ENCODE measurements at places on chromosomes 16 and 17.

- DNase-seq = no peak
These were observed 12.0 kb downstream of the DGKE start for GRCh38 chr17:56845934-56846333.

- DNase-seq = no peak
These were observed 4.6 kb downstream of the PYCR1 start for GRCh38 chr17:81932333-81932983.

- DNase-seq = no peak
These were observed 24.7 kb upstream of the TMC7 start for GRCh38 chr16:18959031-18959505.

GRCh38 chr17:38533866-38534497 lies 71.8 kb downstream of the SRCIN1 start:
- no peak for DNase-seq

- no peak for DNase-seq
These were observed 140.6 kb upstream of the CORO6 start for GRCh38 chr17:29763273-29763672.

DNA sequence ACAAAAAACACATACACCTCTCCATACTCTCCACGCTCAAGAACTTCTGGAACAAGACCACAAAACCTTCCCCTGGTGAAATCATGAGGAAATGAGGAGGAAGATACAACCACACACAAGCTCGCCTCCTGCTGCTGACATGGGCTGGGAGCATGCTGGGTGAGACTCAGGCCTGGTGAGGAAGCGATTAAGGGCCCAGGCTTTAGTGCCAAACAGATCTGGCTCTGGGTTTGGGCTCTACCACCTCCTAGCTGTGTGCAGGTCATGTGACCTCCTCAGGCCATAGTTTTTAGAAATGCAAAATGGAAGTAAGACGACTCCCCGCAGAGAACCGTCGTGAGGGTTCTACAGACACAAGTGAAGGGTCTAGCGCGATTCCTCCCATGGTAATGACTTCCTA lies 41.3 kb downstream of the VAC14 start:
- DNase-seq = no peak

- DNase-seq = no peak
These were observed 34.8 kb downstream of the FAM20A start for GRCh38 chr17:68566442-68566738.

DNA sequence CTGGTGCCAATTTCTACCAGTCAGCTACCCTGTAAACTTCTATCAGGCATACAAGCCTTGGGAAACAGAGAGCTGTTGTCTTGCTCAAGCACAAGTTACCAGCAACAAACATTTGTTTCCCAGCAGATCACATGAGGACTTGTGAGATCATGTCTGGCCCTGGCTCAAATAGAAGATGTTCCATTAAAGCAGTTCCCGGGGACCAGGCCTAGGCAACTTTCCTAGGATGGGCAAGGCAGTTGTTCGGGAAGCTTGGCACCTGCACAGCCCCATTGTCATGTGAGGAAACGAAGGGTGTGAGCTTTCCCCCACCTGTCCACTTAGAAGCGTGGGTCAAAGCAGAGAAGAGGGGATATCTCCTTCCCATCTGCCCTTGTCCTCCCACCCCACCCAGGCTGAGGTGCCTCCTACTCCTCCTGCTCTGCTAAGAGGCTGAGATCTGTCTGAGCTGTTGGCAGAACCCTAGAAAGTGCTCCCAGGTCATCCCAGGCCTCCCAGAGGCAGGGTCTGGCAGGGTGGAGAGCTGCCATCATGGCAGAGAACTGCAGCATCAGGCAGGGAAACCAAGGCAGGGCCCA lies 11.2 kb upstream of the SLC47A2 start:
- no peak for DNase-seq

DNA sequence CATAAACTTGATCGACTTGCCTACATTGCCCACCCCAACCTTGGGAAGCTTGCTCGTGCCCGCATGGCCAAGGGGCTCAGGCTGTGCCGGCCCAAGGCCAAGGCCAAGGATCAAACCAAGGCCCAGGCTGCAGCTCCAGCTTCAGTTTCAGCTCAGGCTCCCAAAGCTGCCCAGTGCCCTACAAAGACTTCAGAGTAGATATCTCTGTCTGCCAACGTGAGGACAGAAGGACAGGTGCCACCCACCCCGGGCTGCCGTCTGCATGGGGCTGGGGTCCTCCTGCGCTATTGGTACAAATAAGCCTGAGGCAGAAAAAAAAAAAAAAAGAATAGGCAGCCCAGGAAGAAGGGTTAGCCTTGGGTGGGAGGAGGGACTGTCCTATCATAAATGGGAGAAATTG lies 37.1 kb downstream of the DNAH2 start:
- DNase-seq = no peak

- no peak for DNase-seq
These were observed 40.8 kb downstream of the MRM1 start for GRCh38 chr17:36641877-36642845.

DNA sequence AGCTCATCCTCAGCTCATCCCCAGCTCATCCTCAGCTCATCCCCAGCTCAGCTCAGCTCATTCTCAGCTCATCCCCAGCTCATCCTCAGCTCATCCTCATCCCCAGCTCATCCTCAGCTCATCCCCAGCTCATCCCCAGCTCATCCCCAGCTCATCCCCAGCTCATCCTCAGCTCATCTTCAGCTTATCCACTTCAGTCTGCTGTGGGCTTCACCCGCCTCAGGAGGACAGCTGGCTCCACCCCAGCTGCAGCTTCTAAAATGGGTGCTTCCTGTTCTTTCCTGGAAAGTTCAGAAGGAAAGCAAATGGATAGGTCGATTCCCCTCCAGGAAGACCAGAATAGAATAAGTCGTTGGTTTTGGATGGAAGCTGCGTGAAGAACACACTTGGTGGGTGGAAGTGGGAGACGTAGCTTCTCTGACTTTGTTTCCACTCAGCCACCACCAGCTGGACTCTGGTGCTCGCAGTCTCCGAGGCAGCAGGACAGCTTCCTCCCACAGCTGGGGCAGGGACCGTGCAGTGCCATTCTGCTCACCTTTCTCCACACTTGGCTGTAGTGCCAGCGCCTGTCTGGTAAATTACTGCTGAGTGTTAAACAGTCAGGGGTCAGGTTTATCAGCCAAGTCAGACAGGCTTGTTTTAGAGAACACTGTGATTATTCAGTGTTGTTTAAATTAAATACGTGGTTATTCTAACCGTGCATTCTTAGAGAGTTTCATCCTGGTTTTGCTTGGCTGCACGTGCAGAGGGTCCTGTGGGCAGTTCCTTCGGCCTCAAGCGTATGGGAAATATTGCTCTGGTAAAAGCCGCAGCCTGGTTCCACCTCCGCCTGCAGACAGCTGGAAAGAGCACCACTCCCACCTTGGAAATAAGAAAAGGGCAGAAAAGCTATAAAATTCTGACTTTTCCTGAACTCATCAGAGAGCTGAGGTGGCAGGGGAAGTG lies 61.0 kb upstream of the CHMP6 start:
- DNase-seq = no peak

- no peak for DNase-seq
These were observed 2.5 kb downstream of the ARHGAP27 start for GRCh38 chr17:45430006-45430737.

DNA sequence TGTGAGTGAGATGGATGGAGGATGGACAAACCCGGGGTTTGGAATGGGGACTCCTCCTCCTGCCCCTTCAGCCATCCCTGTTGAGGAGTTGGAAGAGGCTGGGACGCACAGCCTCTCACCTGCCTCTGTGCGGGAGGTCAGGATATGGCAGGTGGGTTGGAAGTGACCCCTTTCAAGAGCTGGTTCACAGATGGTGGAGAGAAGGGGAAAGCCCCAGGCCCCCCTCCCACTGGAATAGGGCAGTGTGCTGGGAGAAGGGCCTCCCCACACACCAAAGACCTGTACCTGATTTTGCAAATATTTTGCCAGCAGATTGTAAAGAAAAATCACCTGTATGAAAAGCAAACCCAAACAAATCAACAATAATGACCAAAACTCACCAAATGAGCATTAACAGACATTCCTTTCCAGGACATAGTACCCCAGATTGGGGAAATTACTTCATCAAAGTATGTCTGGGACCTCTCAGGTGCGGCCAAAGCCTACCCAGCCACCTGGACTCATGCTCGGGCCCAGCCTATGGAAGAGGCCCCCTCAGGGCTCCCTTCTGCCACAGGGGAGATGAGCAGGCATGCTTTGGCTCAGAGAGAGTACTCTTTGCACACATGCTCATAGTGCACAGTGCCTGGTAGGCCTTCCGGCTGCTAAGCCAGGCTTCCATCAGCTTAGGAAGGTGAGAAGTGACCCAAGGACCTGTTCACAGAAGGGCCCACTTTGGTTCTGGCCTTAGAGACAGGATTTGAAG lies 7.8 kb downstream of the SLC47A2 start:
- no peak for DNase-seq

DNA sequence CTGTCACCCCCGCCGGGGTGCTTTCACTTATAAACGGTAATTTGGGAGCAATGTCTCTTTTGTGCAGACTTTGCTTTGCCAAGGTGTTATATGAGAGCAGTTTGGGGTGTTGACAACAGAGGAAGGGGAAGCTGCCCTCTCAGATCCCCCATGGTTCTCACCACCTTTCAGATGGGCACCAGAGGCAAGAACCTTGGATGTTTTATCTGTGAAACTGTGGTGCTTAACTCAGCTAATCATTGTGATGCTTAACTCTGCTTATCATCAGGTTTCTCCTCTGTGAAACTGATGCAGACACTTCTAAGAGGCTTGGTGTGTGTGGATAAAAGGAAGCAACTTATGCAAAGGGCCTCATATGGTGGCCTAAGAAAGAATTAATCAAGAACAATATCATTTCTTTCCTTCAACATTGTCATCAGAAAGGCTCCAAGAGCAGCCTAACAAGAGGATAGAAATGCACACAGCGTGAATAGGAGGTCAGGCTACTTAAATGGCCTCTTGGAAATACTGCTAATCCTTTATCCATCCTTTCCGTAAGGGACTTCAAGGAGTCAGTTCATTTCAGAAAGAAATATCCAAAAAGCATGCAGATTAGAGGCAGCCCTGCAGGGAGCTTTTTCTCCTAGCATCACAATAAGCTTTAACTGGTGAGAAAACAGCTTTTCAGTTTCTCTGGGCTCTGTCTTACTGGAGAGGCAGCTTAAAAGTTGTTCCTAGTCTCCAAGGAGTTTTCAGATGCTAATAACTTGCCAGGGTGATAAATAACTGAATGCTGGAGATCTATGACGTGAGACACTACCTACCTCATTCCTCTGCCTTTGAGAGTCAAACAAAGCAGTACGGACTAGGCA lies 55.1 kb upstream of the CLEC3A start:
- DNase-seq = no peak

- DNase-seq = peak; percentile 98
These were observed 694 bp upstream of the SRCAP start for GRCh38 chr16:30698139-30698815.

DNA sequence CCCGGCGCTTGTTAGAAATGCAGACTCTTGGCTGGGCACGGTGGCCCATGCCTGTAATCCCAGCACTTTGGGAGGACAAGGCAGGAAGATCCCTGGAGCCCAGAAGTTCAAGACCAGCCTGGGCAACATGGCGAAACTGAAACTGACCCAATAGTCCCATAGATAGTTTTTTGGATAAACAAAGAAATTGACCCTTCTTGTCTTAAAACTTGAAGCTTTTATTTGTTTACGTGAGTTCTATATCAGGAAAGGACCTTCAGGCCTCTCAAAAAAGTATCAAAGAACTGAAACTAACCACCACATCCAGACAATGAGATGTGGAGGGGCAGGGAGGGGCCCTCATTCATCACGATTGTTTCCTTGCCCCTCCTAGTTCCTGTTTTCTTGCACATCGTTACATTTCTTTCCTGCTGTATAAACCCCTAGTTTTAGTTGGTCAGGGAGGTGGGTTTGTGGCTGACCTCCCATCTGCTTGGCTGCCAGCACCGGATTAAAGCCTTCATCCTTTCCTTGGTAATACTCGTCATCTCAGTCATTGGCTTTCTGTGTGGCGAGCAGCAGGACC lies 29.9 kb upstream of the PRM1 start:
- peak; percentile 34 for DNase-seq

DNA sequence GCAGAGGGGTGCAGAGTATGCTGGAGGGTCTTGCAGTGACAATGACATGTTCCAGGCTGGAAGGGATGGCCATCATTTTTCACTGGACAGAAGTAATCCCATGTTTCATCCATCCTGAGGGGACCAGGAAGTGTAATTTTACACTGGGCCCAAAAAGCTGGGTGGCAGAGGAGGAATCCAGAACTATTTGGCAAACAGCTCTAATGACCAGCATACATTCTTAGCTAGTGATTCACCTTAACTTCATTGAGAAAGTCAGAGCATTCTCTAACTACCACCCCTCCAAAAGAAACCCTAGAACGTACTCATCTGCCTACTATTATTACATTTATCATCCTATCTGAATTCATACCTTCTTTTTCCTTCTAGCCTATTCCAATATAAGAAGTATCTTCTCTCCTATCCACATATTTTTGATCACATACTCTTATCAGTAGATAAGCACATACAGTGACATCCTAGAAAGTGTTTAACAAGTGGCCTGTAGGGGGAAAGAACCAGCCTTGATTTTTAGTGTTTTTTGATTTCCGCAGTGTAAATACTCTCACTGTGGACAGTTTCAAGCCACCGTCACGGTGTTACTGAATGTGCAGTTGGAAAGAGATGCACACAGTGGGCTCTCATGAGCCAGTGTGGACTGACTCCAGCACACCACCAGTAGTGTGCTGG lies 118.1 kb downstream of the FTO start:
- DNase-seq = no peak

- no peak for DNase-seq
These were observed 180.0 kb downstream of the BANP start for GRCh38 chr16:88131256-88131655.

DNA sequence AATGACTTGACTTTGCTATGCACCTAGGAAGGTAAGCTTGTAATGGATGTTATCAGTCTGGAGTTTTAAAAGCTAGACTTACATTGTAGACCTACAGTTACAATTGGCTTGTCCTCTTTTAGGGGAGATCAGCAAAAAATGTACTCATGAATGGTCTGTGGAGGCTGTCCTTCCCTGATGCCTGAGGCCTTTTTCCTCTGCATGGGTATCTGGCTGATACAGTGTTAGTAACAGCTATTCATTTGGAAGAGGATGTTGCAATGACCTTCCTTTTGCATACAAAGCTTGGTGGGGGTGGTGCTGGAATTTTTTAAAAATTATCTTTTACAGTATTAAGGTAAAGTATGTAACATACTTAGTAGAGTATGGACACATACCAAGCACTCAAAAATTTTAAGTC lies 525.5 kb downstream of the KIF2B start:
- DNase-seq = no peak

DNA sequence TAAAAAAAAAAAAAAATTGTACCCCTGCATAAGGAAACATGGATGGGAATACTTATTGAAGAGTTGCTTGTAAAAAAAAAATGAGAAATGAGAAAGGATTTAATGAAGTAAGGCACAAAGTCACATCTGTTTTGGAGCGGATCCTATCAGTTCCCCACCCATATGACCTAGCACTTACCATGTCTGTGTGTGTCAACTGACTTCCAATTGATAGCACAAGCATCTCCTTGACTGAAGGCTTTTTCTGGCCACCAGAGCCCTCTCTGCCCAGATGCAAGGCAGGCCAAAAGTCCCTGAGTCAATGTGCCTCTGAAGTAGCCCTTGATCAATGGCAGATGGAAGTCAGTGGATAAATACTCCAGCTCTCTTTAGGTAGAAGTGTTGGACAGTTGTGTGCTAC lies 13.4 kb upstream of the NLK start:
- no peak for DNase-seq
